ENCODE measurements at places on chromosomes 1 and 21. TPM values are rescaled to one million over a fixed set of nuclear protein-coding genes. Genes with fewer than 3 reads are reported as not detected.

DENND2C gene
- total RNA-seq, result 6.2 TPM

SLC45A3 gene
- total RNA-seq, result 3.0 TPM

CYP4A11 gene
- not detected for total RNA-seq

LORICRIN gene
- not detected for total RNA-seq

LRRC53 gene
- not detected for total RNA-seq

MYBPH gene
- total RNA-seq, result not detected

HSD11B1 gene
- total RNA-seq, result 0.34 TPM

DIRAS3 gene
- not detected for total RNA-seq

PAX7 gene
- not detected for total RNA-seq

OR13G1 gene
- not detected for total RNA-seq

PAQR7 gene
- 19.8 TPM for total RNA-seq

RIPPLY3 gene
- 0.47 TPM for total RNA-seq

SELP gene
- not detected for total RNA-seq

SOX13 gene
- total RNA-seq, result 6.1 TPM

NR0B2 gene
- total RNA-seq, result not detected

CSF3R gene
- not detected for total RNA-seq

SLC9A1 gene
- 34.0 TPM for total RNA-seq

ANGPTL7 gene
- 0.08 TPM for total RNA-seq

FAM167B gene
- not detected for total RNA-seq

TRIM17 gene
- total RNA-seq, result not detected

UTS2 gene
- total RNA-seq, result not detected

SAMD13 gene
- total RNA-seq, result 0.87 TPM

SEC16B gene
- total RNA-seq, result 0.72 TPM

C1orf94 gene
- total RNA-seq, result not detected

CLIC6 gene
- total RNA-seq, result not detected

TP53BP2 gene
- 12.9 TPM for total RNA-seq

OR2T29 gene
- not detected for total RNA-seq

AZIN2 gene
- total RNA-seq, result 1.3 TPM

SLC45A1 gene
- not detected for total RNA-seq

FAM229A gene
- total RNA-seq, result 1.5 TPM

RAD54L gene
- 3.1 TPM for total RNA-seq

NBPF10 gene
- total RNA-seq, result 0.70 TPM

A3GALT2 gene
- not detected for total RNA-seq

PRAMEF33 gene
- not detected for total RNA-seq

IFI44L gene
- 0.53 TPM for total RNA-seq

HAO2 gene
- total RNA-seq, result not detected

KCND3 gene
- 0.08 TPM for total RNA-seq

TARDBP gene
- 56.1 TPM for total RNA-seq

LCE1A gene
- total RNA-seq, result 2.9 TPM

FAM72C gene
- 5.9 TPM for total RNA-seq

GUCA2A gene
- total RNA-seq, result not detected

KCNN3 gene
- not detected for total RNA-seq

RHD gene
- not detected for total RNA-seq

FOXD2 gene
- 0.08 TPM for total RNA-seq

SLC2A5 gene
- 0.46 TPM for total RNA-seq

SDF4 gene
- 146 TPM for total RNA-seq

MANEAL gene
- 0.78 TPM for total RNA-seq

FCAMR gene
- not detected for total RNA-seq

EIF2D gene
- total RNA-seq, result 57.9 TPM

OR2L13 gene
- 0.23 TPM for total RNA-seq
